ENCODE measurements at places on chromosomes 12 and 14.
A peak's percentile ranks its signal among the peaks of the same experiment; 100 is the strongest.

- no peak for DNase-seq
Measured at GRCh38 chr14:61396279-61396678, 74.9 kb downstream of the PRKCH start.

DNA sequence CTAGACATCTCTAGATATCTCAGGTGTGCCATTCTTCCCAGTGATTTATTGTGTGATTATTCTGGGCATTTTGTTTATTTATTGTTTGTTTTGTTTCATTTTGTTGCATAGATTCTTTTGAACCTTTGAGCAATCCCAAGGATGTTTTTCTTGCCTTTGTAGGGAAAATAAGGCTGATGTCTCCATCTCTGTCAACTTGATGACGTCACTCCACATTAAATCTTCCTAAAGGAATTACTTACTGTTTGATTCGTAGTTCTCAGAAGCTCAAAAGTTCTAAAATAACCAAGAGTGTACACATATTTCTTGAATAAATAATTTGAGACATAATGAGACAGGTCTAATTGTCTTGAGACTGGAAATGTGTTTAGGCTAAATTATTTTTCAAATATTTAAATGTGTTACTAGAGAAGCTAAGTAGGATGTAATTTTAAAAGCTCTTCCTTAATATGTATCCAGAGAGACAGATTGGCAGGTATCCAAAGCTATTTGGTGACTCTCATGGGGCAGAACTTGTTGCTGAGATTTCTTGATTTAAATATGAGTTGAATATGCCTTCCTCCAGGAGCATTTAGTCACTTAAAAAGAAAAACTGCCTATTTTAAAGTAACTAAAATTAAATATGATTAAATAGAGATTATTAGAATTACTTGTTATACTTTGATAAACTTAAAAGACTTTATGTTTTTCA is 128.7 kb downstream of the CNTN1 start:
- no peak for DNase-seq

DNA sequence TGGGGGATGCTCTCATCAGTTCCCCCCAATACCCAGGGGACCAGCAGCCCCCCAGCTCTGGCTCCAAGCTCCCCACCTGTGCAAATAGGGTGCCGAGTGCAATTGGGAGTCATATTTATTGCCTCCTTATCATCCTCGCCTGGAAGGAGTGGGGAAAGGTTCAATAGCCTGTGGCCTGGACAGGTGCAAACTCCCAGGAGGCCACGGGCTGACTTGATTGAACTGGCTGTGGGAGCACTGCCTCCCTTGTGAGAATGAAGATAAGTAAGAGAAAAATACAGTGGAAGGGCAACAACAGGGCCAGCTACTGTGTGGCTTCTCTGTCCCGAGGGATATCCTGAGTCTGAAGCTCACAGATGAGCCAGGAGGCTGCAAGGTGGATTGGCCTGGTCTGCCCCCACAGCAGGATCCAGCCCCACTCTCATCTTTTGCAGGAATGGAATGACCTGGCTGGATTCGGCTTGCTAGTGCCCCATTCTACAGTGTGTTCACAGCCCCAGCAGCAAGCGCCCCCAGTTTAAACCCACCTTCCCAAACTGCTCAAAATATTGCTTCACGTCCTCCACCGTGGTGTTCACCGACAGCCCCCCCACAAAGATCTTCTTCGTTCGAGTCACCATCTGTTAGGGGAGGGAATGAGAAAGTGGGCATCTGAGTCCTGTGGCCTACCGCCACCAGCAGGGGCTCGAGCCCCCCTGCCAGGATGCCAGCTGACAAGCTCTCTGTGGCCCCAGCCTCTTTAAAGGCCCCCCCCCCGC is 6.3 kb downstream of the MSI1 start:
- no peak for DNase-seq

DNA sequence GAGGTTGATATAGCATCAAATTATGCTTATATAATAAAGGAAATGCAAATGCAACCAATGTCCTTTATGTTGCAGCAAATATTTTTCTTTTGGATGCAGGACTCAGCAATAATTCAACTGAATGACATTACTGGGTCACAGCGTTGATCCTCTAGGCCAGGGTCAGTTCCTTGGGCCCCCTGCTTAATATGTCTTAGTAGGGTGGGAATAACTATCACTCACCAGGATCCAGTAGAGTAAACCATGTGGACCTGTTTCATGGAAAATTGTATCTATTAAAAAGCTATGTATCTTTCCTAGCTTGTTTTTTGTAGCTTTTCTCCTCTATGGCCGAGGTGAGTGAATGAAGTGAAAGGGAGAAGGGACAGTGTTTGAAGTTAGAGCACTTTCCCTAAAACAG is 161.5 kb upstream of the SSTR1 start:
- no peak for DNase-seq

- DNase-seq, result no peak
Measured at GRCh38 chr14:75404847-75405246, 23.0 kb upstream of the JDP2 start.

DNA sequence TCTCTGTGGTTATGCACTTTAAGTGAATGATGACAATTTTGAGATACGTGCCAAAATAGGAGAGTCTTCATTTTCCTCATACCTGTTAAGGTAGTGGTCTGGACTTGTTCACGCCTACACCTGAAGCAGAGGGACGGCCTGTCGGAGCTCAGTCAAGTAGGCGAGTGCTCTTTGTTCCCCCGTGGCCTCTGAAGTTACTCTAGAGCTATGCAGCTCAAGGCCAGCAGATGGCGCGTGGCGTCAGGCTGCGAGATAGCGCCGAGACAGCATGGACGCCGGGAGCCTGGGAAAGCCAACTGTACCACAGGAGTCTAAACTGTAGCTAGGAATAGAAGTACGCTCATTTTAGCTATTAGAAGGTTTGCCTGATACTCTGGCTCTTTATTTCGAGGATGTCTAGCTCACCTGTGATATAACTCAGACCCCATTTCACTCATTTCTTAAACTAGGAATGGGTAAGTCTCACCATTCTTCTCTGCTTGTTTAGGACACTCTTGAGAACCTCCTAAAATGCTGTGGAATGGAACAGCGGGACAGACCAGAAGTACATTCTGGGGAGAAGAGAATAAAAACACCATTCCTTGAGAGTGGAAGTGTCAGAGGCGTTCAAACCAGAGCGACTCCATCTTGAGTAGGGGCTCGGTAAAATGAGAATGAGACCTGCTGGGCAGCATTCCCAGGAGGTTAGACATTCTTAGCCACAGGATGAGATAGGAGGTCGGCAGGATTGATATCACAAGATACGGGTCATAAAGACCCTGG is 267.4 kb upstream of the HMGA2 start:
- peak; percentile 20 for DNase-seq

DNA sequence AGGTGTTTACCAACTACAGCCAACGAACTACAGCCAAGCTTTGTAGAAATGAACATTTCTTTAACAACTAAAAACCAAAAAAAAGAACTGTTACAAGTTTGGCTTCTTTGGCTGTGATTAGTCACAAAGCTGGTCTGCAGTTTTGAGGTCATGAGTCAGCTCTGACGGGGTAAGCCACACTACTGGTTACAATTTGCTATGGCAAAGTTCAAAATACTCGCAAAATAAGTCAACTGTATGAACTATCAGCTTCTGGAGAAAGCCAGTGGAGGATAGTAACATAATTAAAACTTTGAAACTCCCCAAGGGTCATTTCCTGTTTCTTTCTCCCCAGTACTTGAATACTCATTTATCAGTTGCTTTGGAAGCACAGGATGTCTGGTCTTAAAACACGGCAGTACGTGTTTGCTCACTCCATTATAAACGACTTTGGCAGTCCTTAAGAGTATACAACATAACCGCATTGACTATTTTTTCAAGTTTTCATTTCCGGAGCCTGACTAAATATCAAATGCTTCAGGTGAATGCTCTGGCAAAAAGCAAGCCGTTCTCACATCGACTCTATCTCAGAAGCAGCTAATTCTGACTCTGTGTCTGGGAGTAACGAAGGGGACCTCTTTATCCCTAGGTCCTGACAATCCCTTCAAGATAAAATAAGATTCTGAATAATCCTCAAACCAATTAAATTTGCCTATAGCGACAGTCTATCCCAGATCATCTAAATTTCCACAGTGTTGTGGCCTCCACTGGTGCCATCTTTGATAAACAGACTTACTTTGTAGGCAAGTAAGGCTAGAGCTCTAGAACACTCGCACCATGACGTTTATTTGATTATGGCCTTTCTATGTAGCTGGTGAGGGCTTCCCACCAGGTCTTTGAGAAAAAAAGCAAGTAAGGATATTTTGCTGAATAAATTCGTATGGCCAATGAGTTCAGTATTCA is 10.6 kb downstream of the PHLDA1 start:
- peak; percentile 49 for DNase-seq

DNA sequence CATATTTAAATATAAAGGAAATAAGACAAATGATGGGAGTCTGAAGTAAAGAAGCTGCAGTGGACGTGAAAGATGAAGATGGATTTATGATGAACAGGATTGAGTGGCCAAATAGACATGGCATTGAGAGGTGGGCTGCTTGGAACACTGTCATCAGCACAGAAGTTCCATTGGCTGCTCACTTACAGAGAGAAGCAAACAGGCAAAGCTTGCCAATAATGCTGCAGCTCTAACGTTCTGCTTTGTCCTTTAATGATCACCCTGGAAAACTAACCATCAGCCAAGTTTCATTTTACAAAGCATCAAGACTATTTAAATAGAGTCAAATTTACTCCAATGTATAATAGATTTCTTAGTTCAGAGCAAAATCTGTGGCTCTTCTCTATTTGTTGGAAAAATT is 721.4 kb downstream of the TMTC2 start:
- no peak for DNase-seq

DNA sequence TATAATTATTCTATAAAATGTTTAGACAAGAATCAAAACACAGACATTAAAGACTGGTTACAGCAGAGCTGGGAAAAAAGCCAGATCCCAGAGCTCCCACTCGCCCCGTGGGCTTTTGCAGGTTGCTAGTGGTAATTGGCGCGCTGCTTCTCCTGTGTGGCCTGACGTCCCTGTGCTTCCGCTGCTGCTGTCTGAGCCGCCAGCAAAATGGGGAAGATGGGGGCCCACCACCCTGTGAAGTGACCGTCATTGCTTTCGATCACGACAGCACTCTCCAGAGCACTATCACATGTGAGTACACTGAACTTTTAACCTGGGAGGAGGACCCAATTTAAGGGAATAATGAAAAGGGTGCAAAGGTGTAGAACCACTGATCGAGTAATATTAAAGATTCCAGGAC is 7.5 kb downstream of the TMEM52B start:
- DNase-seq, result no peak

- DNase-seq, result no peak
Measured at GRCh38 chr12:4734625-4735340, 14.6 kb downstream of the GALNT8 start.

DNA sequence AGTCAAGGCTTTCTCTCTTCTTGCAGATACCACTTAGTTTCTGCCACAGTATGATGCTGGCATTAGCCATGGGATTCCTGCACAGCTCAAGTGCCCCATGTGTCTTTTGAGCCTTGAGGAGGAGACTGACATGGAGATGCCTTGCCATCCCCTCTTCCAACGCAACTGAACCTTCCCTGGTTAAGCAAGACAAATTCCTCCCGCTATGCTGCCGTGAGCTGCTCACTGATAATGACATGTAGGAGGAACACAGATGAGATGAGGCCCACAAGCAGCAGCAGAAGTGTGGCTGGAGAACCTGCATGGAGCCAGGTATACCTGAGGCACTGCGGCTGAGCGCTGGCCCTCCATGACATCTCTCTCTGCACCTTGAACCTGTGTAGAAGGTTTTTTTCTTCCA is 15.4 kb upstream of the PPP1R1A start:
- no peak for DNase-seq

GRCh38 chr14:83992857-83993256 is 1537.1 kb upstream of the FLRT2 start:
- DNase-seq, result no peak

GRCh38 chr14:69711065-69711464 is 55.9 kb upstream of the SRSF5 start:
- no peak for DNase-seq

Data from activated T-helper 1 cell treated with anti-CD3 and anti-CD28 coated beads, Interleukin-2, amount 50 U/mL, for 16 hours (primary cell).